ENCODE measurements at places on chromosomes 5 and 9. TPM values are rescaled to one million over a fixed set of nuclear protein-coding genes. Genes with fewer than 3 reads are reported as not detected.

PCDHB4 gene
- not detected for total RNA-seq

C5orf58 gene
- not detected for total RNA-seq

SLC27A6 gene
- total RNA-seq, result under 0.01 TPM

GNA14 gene
- under 0.01 TPM for total RNA-seq

SLC6A18 gene
- not detected for total RNA-seq

TMEM252 gene
- not detected for total RNA-seq

OBP2B gene
- not detected for total RNA-seq

PTGES gene
- 2.8 TPM for total RNA-seq

LRRC70 gene
- total RNA-seq, result 0.83 TPM

SLC36A2 gene
- not detected for total RNA-seq

NUTM2G gene
- total RNA-seq, result not detected

FOXD4L5 gene
- total RNA-seq, result under 0.01 TPM

SLC9A3 gene
- 0.72 TPM for total RNA-seq

TRPM3 gene
- total RNA-seq, result not detected

AK8 gene
- total RNA-seq, result under 0.01 TPM

PGM5 gene
- total RNA-seq, result 14.7 TPM

Measured in IMR-90 (cell line).